ENCODE measurements at places on chromosomes 5 and 9.

- no peak for DNase-seq
Observed at GRCh38 chr5:160926428-160926827, 74.4 kb upstream of the ATP10B start.

DNA sequence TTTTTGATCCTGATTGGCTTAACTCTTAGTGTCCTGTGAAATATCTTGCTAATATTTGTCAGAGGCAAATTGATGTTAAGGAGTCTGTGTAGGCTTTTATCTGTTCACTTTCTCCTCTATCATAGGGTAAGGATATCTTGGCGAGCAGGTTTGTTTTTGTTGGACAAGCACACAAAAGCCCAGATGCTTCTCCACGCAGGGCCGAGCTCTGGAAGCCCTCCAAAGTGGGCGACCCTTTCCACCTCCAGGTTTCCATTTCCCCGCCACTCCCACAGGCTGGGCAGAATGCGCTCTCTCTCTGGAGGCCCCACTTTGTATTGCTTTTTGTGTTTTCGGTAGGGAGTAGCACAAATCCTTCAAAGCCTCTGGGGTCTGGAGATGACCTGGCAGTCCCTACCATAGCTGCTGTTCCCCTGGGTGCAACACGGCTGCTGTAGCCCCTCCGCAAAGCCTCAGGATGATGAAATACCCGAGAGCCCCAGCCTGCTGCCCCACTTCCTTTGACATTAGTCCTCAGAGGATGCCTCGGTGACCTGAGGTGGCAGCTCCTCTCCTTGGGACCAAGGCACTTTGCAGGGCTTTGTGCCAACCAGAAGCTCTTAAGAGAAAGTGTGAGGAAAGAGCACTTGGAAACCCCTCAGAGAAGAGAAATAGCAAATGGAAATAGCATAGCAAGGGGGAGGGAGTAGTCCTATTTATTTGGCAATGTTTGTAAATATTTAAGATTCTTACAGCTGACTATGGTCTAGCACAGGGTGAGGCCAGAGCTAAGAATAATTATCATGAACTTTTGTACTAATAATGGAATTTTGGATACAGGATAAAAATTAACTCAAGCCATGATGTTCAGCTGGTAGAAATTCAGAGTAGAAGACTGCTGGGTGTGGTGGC is 122.8 kb downstream of the ARHGEF28 start:
- no peak for DNase-seq

DNA sequence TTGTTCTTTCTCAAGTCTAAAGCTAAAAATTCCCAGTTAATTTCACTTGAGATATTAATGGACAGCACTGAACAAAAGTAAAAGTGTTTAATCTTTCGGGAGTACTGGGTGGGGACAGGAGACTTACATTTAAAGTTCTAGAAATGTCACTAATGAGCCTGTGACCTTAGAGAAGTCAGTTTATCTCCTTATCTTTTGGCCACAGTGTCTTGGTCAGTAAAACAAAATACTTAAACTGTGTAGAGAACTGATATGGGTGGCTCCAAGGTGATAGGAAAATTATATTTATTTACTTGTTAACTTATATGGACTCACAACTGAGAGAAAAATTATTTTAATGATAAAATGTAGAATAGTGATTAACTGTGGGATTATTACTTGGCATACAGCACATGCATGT is 8.9 kb downstream of the IPO11 start:
- DNase-seq, result no peak

GRCh38 chr5:52132053-52132452 is 655.7 kb upstream of the ITGA1 start:
- no peak for DNase-seq

DNA sequence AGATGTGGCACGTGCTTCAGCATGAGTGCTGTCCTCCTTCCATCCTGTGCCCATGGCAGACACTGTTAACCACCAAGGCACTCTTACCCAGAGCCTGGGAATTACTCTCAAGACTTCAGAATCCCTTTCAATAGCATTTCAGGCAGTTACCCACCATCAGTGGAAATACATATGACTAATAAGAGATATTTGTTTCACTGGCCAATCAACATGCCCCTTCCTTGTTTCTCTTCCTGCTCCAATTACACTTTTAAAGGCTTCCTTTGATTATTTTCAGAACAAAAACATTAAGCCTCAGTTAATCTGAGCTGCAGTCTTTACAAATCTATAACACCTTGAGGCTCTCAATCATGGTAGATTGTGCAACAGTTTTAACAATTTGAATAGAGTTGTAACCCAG is 70.8 kb downstream of the PRELID2 start:
- DNase-seq, result no peak

- no peak for DNase-seq
Observed at GRCh38 chr5:125411744-125412560, 665.5 kb upstream of the ZNF608 start.

DNA sequence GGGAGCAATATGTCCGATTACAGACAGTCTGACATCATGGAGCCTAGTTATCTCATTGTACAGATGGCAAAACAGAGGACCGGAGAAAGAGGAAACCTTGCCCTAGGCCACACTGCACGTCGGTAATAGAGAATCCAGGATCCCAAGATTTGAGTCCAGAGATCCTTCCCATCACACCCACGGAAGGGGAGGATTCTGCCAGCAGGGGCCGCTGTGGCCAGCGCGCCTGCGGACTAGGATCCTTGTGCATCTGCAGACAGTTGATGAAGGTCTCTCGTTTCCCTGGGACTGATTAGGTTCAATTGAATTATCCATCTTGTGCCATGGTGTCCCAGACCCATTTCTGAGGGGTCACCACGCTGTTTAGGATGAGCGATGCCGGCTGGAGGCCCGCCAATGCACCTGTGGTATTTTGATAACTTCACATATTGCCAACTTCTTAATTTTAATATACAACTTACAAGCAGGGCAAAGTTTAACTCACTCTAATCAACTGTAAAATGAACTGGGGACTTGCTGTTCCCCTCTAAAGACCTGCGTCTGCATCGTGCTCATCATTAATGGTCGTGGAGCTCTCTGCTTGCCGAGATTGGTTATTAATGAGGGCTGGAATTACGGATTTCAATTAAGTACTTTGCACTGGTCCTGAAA is 592.7 kb upstream of the BRINP1 start:
- no peak for DNase-seq

DNA sequence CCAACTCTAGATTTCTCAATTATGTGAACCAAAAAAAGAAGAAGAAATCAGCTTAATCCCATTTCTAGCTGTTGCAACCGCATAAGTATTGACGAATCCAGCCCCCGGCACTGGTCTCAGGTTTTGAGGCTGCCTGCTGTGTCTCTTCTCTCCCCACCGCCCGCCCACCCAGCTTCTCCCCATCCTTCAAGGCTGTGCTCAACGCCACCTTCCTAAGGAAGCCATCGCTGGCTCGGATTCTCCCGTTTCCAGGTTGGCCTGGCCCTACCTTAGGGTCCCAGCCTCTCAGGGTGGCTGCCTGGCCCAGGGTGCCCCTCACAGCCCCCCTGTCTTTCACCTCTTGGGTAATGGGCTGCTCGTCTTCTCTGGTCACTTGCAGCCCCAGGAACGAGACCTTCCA is 77.8 kb downstream of the HRH2 start:
- no peak for DNase-seq
